Dorsolateral prefrontal cortex (tissue), 122 donors: ENCODE measurements at places on chromosomes 4 and X. TPM values are rescaled to one million over a fixed set of nuclear protein-coding genes. Genes with fewer than 3 reads are reported as not detected.

- DNase-seq: peak; percentile 24
These were observed 1.3 kb downstream of the CAMK2D start for GRCh38 chr4:113760094-113760794.

GRCh38 chr4:15963001-15963451, at the start of gene FGFBP2:
TSS of gene FGFBP2 (minus strand) at chr4:15963175. CDS start at chr4:15963129, 46 bp downstream.
- no peak for DNase-seq

DNA sequence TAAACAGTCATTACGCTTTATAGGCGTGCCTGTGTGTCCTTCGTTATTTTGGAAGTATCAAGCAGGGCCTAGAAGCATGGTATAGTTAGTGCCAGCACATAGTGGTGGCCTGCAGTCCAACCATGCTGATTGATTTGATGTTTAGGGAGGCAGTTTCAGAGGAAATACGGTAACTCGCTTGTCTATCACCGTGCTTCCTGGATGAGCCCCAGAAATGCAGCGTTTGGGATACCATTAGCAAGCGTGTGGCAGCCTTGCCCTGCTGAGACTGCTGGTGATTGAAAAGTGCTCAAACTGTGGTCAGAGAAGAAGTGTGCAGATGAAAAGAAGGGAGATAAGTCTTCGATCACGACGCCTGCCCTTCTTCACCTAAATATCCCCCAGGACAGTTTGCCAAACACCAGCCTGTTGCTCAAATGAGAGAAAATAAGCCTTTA, 158.4 kb downstream of the CHIC2 start:
- DNase-seq: peak; percentile 50

DNA sequence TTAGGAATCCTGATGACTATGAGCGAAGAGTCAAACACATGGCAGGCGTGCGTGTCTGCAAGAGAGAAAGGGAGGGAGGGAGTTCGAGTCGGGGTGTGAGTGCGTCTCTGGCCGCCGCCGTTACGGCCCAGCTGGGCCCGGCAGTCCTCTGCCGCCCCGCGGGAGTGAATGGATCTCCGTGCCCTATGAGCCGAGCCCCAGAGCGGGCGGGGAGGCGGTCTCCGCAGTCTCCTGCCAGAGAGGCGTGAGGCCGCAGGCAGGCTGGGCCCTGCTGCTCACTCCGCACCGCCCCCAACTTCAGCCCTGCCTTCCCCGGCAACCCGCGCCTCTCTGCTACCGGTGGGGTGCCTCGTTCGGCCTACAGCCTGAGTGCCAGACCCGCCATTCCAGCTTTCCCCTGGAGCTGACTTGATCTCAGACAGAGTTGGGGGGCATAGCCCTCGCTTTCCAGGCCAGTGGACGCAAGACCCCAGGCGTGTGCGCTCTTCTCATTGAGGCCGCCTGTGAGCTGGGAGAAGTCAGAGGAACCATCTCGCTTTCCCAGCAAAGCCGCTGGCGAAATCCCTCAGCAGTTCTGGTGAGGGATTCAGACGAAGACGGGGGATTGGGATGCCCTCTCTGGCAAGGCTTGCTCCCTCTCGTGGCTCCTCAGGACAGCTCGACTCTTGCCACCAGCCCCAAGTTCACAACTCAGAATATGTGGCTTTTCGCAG, 1.4 kb downstream of the SLC16A2 start:
- DNase-seq: peak; percentile 65

- no peak for DNase-seq
These were observed 356.5 kb downstream of the MID1IP1 start for GRCh38 chrX:39157796-39158195.

DNA sequence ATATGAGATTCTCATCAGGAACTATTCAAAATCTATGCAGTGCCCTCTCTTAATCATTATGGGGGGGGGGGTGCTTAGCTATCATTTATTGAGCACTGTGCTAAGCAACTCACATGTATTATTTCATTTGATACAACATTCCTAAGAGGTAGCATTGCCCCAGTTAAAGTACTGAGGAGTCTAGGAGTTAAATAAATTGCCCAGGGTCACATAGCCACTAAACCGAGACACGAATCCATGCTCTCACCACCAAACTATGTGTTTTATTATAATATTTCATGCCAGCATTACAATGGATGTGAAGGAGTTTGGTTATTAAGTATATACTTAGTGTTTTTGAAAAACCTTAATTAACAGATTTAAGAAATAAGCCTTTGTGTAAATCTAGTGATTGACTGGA, 131.4 kb downstream of the CBR4 start:
- no peak for DNase-seq

DNA sequence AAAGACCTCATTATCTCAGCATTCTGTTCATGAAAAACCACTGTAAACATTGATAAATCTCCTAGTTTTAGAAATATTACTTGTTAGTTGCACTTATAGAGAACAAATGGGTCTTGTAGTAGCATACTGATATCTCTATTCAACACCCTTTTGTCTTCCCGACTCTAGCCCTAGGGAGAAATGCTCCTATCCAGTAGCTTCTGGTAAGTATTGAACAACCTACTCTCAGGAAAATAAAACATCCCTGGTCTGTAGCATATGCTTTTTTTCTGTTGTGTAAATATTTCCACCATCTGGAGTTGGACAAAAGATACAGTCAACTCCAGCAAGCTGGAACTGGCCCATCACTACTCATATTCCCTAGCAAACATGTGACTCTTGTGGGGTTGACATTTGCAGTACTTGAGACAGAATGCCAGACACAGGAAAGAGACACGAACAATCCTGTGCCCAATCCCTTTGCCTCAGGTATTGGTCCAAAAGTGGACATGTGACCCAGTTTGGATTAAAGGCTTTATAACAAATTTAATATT, 188.2 kb downstream of the GC start:
- no peak for DNase-seq

DNA sequence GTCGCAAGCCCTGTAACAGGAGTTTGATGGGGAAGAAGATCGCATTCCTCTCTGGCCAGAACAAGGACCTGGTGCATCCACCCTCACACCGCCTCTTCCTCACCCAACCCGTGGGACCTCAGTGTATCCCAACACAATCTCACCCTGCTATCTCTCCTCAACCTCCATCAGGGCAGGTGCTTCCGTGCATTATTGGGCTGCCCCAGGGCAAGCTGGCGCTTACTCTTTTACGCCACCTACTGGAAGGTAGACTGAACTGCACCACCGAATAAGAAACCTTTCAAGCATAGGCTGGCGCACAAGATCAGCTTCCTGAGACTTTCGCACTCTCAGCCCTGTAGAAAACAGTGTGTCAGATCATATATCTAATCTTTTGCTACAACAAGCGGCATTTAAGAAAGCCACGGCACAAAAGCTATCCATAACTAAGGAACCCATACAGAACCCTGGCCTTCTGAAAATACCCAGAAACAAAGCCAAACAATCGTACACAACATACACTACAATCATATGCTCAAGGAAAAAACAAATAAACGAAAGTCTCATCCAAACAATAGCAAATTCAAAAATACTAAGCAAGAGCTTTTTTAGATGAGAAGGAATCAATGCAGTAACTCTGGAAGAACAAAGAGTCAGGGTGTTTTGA, 209.3 kb downstream of the UGT8 start:
- no peak for DNase-seq

The AKAP14 gene
- not detected for total RNA-seq

The AWAT2 gene
- total RNA-seq: not detected

The MGARP gene
- 2.2 TPM for total RNA-seq

The STS gene
- total RNA-seq: 27.1 TPM

The KIAA1210 gene
- not detected for total RNA-seq
